ENCODE measurements at places on chromosomes 7 and 10.

GRCh38 chr10:24039897-24040296, 169.0 kb upstream of the KIAA1217 start:
- no peak for DNase-seq

- DNase-seq = no peak
Observed at GRCh38 chr10:17472481-17473227, 18.3 kb upstream of the ST8SIA6 start.

DNA sequence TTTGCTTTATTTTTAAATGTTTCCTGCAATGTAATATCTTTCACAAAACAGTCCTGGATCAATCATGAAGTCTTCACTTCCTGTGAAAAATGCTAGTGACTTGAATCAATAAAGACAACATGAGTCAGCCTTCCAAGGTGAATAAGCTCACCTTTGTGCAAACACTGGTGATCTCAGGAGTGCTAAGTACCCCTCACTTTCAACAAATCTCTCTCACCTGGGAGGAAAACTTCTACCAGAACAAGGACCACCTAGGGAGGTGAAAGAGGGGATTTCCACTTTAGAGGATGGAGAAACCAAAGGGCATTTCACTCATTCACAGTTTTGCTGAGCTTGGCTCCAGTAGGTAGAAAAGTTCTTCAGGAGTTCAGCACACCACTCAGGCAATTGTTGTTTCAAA, 64.8 kb downstream of the CALD1 start:
- no peak for DNase-seq

DNA sequence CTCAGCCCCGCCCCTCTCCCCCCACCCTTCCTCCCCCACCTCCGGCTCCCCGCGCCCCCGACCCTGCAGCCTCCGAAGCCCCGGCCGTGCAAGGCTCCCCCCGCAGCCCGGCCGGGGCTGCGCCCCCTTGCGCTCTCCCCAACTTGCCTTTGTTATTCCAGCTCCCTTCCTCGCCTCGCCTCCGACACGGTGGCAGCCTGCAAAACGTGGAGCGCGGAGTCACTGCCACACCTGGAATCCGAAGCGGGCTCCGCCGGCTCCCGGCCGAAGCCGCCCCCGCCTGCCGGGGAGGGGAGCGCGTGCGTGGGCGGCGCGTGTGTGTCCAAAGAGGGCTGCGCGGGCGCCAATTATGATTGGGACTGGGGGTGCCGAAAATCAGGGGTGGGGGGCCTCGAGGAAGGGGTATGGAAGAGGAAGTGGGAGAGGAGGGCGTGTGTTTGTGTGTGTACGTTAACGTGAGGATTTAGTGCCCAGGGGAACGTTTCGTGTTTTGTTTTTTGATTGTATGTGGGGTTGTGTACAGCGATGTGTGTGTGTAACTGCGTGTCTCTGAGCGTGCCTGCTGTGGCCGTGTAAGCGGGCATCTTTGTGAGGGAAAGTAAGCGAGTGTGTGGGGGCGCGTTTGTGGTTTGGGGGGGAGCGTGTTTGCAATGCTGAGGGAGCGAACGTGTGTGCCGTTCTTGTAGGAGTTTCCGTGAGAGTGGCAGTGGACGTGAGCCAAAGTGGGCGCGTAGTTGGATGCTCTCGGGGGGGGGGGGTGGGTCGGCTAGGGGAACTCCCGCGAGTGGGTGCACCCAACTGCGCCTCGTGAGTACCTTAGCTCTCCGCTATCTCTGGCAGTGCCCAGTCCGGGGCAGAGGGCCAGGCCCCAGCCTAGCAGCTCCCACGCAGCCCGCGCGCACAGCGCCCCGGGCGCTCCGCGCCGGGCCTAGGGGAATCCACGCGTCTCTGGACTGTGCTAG, 1.2 kb upstream of the ZMIZ1 start:
- DNase-seq = peak; percentile 89

DNA sequence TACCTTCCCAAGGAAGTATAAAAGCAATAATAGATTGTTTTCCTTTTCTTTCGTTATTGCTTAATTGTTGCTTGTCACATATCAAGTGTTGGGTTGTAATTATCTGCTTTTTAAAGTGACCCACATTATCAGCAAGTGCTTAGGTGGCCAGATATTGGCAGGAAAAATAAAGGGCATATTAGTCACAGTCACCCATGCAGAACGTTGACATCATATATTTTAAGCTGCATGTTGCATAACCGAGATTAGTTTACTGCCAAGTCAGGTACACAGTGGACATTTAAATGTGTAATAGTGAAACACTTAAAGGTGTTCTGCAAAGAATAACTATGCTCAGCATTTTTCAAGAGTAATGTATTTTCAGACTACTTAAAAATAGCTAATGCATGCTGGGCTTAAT, 11.4 kb downstream of the NEBL start:
- peak; percentile 16 for DNase-seq

DNA sequence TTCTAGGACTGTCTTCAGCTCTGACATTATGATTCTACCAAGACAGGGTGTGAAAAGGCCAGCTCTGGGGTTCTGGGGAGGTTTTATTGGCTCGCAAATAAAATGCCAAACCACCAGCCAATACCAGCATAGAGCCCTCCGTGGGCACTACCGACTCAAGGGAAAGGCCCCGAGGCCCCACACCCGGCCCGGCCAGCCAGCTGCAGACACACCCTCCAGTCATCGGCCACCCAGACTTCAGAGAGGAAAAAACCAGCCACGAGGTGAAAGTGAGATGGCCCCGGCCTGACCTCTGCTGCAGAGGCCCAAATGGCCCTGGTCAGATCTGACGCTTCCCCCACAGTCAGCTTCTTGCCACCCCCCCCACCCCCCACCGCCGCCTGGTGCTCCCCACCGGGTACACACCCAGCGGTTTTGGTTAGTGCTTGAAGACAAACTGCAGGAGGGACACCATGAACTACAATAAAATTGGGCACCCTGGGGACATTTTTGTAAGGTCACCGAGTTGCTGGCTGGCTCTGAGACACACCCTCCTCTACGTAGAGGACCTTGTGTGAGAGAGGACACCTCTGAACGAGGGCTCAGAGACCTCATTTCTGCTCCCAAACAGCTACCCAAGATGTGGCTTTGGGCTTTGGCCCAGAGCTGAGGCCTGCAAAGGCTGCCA, 79.9 kb downstream of the PRKAG2 start:
- no peak for DNase-seq

GRCh38 chr10:3225561-3225960, 53.0 kb upstream of the PITRM1 start:
- no peak for DNase-seq

DNA sequence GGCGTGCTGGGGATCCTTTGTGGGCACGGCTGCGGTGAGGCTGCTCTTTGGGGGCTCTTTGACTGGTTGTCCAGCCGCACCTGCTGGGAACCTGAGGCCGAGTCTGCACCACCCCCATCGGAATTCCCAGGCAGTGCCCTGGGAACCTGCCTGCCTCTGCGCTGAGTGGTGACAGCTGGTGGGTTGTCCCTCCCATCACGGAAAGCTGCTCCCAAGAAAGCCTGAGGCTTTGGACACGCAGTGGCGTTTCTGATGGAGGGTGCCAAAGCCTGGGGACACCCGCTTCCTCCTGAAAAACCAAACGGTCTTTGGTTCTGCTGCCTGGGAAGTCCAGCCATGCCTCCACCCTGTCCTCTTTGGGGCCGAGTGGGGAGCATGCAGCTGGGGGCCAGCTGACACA, 21.4 kb upstream of the SHH start:
- DNase-seq = no peak

- no peak for DNase-seq
Observed at GRCh38 chr7:15612205-15612604, 50.4 kb upstream of the AGMO start.

- no peak for DNase-seq
Observed at GRCh38 chr10:90675621-90676020, 182.2 kb downstream of the HTR7 start.

- DNase-seq = no peak
Observed at GRCh38 chr7:25762511-25763462, 389.2 kb upstream of the NFE2L3 start.

GRCh38 chr10:3016016-3016415, 51.3 kb upstream of the PFKP start:
- no peak for DNase-seq

- no peak for DNase-seq
Observed at GRCh38 chr7:84533182-84533581, 338.6 kb upstream of the SEMA3A start.

DNA sequence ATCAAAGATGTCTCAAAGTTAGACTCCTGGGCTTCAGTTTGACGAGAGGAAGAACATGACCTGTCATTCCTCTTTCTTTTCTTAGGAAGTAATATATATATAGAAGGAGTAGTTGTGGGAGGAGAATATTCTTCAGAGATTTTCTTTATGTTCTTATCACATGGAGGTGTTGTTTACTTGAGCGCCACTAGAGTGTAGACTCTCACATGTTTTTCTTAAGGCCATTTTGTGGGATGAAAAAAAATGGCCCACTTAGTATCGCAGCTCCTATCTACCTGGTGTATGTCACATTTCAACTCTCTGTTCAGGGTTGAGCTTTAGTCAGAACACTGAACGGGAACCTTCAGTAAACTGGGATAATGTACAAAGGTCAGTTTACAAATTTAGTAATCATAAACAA, 645.2 kb downstream of the PHTF2 start:
- DNase-seq = no peak

- DNase-seq = no peak
Observed at GRCh38 chr7:8579661-8580194, 146.3 kb downstream of the NXPH1 start.

Measured in A673 (cell line).